Activated CD4-positive, alpha-beta memory T cell treated with anti-CD3 and anti-CD28 coated beads, Interleukin-2, amount 10 ng/mL, durations not matched to agents 7 days and 5 days (primary cell): ENCODE measurements at places on chromosomes 3 and 15. TPM values are rescaled to one million over a fixed set of nuclear protein-coding genes. Genes with fewer than 3 reads are reported as not detected.

DNA sequence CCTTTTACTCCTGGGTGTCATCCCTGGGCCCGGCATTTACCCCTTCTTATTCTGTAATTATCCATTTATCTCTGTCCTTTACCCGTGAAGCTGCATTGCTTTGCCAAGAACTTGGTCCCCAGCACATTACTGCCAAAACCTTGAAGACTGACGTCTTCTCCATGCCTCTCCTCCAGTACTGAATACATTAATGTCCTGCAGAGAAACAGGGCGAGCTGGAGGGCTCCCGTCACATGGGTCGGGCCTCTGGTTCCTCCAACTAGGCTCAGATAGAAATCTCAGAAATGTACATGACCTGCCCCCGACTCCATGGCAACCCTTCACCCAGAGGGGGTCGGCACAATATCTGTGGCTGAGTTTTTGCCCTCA, 445 bp downstream of the EFCAB12 start:
- no peak overlapping the region for H3K27ac ChIP-seq
- H3K4me3 ChIP-seq, result peak overlapping the region; percentile 22
- H3K36me3 ChIP-seq, result peaks cover 29% of the 10 kb centered on the region

GRCh38 chr15:99727330-99727729, 5.9 kb downstream of the LYSMD4 start:
- no peaks in the 10 kb centered on the region for H3K27me3 ChIP-seq
- no peak for DNase-seq
- H3K4me3 ChIP-seq, result no peak overlapping the region
- H3K36me3 ChIP-seq, result peaks cover 18% of the 10 kb centered on the region

The NRG4 gene
- not detected for total RNA-seq

The ESYT3 gene
- total RNA-seq, result 0.50 TPM

DNA sequence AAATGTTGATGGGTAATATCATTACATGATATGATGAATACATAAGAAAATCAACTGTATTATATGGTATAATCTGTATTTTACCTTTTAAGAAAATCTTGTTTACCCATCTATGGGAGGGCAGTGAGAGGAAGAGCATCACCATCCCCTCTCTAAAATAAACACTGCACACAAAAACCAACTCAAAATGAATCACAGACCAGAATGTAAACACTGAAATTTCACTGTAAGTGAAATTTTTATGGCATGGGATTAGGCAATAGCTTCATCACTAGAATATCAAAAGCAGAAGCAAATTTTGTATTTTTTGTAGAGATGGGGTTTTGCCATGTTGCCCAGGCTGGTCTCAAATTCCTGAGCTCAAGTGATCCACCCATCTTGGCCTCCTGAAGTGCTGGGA, 26.2 kb downstream of the IFT80 start:
- H3K4me3 ChIP-seq, result no peak overlapping the region
- DNase-seq, result no peak
- H3K27ac ChIP-seq, result no peak overlapping the region
- H3K4me1 ChIP-seq, result peaks cover 1% of the 10 kb centered on the region
- H3K36me3 ChIP-seq, result peaks cover 28% of the 10 kb centered on the region
- H3K27me3 ChIP-seq, result no peaks in the 10 kb centered on the region

DNA sequence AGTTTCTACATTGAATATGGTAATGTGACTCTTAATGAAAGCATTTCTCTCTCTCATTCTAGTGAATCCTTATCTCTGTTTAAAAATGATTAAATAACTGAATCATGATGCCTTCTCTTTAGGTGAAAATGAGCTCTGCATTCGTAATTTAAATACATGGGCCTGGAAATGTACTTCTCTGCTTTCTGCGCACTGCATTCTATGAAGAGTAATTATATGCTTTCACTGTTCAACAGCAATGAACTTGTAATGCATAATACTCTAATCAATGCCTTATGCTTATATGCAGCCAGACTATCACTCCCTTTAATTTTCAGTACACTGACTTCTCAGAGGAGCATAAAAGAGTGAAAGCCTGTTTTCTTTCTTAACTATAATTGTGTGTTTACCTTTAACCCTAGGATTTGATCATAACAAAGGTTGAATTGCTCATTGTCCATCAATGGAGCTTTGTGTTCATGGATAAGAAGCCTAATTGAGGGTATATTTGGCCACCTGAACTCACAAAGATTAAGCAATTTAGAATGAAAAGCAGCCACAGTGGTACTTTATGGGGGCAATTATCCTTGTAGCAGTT, 330.8 kb upstream of the PDZRN3 start:
- no peak overlapping the region for H3K27ac ChIP-seq
- no peaks in the 10 kb centered on the region for H3K36me3 ChIP-seq
- H3K4me1 ChIP-seq, result no peaks in the 10 kb centered on the region
- H3K4me3 ChIP-seq, result no peak overlapping the region

DNA sequence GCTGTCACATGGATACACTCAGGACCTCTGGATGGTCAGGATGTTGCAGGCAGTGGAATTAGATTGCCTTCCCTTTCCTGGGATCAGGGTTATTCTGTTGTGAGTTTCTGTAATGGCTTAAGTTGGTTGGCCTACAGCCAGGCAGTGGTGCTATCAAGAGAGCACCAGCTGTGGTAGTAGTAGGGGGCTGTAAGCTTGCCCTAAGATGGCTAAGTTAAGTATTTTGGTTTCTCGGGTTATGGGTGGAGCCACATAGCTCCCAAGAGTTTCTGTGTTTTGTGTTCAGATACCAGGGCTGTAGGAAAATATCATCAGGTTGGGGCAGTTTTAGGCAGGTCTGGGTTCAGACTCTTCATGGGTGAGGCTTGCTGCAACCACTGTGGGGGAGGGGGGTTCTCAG, 59.6 kb downstream of the LEKR1 start:
- no peak for DNase-seq
- H3K27me3 ChIP-seq, result peaks cover 3% of the 10 kb centered on the region
- no peaks in the 10 kb centered on the region for H3K4me1 ChIP-seq
- H3K4me3 ChIP-seq, result no peak overlapping the region

GRCh38 chr3:13581485-13582365, 32.8 kb downstream of the FBLN2 start:
- H3K4me3 ChIP-seq, result no peak overlapping the region
- H3K27ac ChIP-seq, result no peak overlapping the region
- DNase-seq, result peak; percentile 30
- H3K27me3 ChIP-seq, result peaks cover 3% of the 10 kb centered on the region

- H3K4me1 ChIP-seq, result peaks cover 7% of the 10 kb centered on the region
- H3K4me3 ChIP-seq, result no peak overlapping the region
- H3K27ac ChIP-seq, result no peak overlapping the region
- peaks cover 10% of the 10 kb centered on the region for H3K27me3 ChIP-seq
- H3K36me3 ChIP-seq, result no peaks in the 10 kb centered on the region
Observed at GRCh38 chr3:70933105-70933810, 620.8 kb upstream of the MDFIC2 start.
